ENCODE measurements at places on chromosomes 3 and 15. TPM values are rescaled to one million over a fixed set of nuclear protein-coding genes. Genes with fewer than 3 reads are reported as not detected.
A peak's percentile ranks its signal among the peaks of the same experiment; 100 is the strongest.

GRCh38 chr3:50392101-50392715 lies 32.9 kb upstream of the TMEM115 start:
- DNase-seq, result no peak

The GOLGA8Q gene
- 5.6 TPM for total RNA-seq

DNA sequence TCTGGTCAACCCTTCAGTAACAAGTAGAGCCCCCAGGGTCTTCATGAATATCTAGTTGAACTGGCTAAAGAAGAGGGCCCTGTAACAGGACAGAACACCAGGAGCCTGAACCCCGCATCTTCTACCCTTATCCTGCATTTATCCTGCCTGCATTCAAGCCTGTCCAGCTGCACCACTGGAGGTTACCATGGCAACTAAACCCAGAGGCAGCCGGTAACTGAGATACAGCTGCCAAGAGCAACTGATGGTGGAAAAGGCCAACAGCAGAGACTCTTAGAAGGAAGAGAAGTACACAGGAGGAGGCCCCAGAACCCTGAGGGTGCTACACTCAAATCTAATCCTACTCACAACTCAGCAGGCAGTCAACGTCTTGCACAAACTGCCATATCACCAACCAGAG lies 3.7 kb upstream of the PRKAR2A start:
- DNase-seq, result no peak

DNA sequence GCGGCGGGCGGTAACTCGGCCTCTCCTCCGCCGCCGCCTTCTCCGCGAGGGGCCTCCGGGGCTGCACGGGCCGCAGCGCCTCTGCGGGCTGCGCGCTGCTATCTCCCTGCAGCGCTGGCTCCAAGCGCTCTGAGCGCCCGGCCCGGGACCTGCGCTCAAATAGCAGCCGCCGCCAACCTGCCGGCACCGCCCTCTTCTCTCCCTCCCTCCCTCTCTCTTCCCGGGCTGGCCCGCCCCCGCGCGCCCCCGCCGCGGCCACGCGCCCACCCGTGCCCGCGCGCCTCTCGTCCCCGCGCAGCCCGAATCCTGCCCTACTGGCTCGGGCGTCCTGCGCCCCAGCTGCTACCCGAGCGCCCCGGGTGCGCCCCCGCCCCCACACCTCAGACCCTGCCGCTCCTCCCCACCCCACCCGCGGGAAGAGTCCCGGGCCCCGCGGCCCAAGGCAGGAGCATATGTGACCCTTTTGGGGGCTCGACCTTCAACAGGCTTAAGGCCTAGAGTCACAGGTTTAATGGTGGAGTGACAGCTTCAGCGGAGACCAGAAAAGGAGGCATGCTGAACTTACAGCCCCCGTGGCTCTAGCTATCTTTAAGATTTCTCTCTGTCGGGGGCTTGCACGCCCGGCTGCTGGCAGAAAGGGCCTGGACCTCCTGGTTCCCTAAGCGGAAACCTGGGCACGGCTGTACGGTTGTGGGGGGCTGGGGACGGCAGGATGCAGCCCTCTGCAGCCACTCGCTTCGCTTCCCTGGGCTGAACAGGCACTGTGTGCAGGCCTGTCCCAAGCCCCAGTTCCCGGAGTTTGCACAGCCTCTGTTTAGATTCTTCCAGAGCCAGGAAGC lies at the start of gene CACNA2D2:
Gene CACNA2D2, minus strand, starts transcription at position 131 of the 839 bp plus-strand sequence. CDS start 211 bp downstream, outside the sequence.
- DNase-seq, result peak; percentile 74

The KLHL40 gene
- 0.13 TPM for total RNA-seq

DNA sequence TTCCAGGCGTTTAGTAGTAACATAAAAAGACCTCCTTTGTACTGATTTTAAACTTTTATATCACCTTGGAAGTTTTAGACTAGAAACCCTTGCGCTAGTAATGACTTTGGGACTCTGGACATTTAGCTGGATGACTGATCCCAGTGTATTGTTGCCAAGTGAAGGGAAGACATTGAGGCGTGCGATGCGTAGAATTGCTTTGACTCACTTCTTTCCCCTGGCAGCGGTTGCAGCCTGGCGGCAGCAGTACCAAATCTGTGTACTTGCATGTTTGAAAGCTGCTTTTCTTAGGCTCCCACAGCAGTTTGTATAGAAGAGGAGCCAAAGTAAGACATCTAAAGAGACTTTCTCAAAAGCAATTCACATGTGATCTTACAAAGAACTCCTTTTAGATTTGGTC lies 151.6 kb downstream of the BBX start:
- DNase-seq, result no peak

The CCDC71 gene
- total RNA-seq, result 20.7 TPM

GRCh38 chr3:52023860-52024764 lies 28.4 kb upstream of the RPL29 start:
- DNase-seq, result no peak

DNA sequence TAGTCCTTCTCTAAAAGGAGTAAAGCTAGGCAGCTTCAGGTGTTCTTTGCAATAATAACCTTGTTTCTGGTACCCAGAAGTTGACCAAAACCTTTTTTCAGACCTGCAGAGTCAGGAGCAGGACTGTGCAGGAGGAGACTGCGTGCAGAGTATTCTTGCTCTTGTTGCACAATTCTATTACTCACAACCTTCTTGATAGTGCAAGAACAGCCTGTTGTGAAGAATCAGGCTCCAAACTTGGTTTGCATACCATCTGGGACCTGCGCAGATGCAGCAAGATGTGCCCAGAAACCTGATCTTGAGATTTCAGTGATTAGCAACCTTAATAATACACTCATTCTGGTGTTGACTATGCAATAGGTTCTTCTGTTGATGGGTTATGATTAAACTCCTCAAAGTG lies 111.9 kb downstream of the ATG7 start:
- no peak for DNase-seq

DNA sequence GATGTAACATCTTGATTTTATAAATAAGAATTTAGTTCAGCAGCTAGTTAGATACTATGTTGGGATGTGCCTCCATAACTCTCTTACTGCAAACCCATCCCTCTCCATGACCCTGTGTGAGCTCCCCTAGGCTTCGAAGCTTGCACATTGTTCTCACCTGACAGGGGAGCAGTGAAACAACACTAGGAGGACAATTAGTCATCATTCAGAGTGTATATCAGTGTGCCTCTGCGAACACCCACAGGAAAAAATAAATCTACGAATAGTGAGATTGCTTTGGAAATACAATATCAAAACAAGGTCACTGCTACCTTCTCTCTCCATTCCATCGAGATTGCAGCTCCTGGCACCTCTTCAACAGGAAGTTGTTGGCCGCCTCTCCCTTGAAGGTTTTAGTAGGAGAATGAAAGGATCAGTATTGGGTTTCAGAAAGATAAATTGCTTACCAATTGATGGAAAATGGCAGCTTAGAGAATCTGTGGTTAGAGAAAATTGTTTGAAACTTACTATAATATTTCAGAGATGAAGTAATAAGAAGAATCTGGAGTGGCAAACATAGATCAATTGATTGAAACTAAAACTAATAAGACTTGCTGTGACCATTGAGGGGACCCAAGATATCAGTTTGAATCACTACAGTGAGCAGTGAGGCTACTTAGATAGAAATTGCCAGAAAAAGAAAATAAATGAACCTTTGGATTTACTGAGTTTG lies 103.2 kb downstream of the CHL1 start:
- no peak for DNase-seq

GRCh38 chr15:65183865-65184159 lies 1.3 kb downstream of the CLPX start:
- no peak for DNase-seq

DNA sequence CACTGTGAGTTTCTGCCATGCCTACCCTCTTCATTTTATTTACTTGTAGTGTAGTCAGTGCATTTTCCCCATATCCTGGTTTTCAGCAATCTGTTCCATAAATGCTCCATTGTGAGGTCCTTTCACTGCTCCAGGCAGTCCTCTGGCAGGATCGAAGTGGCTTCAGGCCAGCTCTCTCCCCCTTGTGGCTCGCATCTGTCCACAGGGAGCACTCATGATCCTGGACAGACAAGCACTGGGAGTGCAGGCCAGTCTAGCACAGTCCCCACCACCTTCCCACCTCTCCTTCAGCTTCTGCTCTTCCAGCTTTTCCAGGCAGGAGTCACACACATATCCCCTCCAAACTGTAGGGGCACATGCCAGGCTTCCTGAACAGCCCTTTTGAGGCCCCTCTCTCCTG lies 173.6 kb downstream of the PPM1L start:
- no peak for DNase-seq

DNA sequence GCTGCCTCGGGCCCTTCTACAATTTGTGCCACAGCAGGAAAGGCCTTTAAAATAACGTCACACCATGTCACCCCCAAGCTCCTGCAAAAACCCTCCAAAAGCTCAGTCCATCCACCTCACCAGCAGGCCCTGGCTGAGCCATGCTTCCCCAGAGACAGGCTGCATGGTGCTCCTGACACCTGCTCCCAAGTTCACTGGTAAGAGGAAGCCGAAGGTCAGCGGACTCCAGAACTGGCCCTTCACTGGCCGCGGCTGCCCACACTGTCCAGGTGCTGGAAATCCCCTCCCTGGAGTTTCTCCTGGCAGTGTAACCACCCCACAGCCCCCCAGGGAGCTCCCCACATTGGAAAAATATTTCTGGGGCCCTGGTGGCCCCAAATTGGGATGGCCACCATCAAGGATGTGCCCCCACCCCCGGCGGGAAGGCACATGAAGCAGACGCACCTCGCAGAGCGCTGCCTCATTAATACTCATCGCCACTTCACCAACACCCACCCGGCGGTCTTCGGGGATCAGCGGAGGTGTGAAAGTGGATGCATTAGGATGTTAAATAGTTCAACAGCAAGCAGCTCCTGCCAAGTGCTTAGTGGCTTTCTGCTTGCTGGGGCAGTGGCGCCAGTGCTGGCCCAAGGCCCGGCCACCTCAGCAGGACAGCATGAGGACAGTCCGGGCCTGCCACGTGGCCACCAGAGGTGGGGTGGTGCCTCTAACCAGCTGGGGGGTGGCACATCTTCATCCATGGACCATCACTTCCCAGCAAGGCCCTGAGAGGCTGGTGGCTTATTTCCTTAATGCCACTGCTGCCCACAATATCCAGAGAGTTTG lies 146.1 kb upstream of the IQSEC1 start:
- DNase-seq, result no peak

The CYP1A1 gene
- total RNA-seq, result 0.18 TPM

All from sciatic nerve (tissue), 2 donors.